Suprapubic skin (tissue), 4 donors: ENCODE measurements at places on chromosomes 2 and 18.

GRCh38 chr2:180004731-180005130 is 2.4 kb downstream of the CWC22 start:
- no peak for DNase-seq

DNA sequence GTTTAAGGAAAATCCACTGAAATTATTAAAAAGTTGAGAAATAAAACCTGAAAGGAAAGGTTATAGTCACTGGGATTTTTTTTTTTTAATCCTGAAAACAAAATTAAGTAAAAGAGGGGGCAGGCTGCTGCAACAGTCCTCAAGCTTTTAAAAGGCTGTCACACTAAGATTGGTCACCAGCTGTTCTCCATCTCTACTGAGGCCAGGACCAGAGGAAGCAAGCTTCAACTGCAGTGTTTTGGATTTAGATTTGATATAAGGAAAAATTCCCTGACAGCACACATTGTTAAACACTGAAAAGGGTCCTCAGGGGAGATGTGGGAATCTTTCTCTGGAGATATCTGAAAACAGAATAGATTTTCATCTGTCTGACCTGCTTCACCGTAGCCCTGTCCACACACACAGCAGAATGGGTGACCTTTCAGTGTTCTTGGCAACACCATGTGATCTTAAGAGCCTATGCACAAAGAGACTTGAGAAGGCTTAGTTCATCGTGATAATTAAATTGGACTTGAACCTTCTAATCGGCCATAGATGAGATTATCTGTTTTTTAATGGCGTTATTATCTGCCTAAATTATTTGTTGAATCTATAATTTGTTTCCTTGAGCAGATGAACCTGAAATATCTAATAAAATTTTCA is 132.0 kb upstream of the BOD1L2 start:
- no peak for DNase-seq

DNA sequence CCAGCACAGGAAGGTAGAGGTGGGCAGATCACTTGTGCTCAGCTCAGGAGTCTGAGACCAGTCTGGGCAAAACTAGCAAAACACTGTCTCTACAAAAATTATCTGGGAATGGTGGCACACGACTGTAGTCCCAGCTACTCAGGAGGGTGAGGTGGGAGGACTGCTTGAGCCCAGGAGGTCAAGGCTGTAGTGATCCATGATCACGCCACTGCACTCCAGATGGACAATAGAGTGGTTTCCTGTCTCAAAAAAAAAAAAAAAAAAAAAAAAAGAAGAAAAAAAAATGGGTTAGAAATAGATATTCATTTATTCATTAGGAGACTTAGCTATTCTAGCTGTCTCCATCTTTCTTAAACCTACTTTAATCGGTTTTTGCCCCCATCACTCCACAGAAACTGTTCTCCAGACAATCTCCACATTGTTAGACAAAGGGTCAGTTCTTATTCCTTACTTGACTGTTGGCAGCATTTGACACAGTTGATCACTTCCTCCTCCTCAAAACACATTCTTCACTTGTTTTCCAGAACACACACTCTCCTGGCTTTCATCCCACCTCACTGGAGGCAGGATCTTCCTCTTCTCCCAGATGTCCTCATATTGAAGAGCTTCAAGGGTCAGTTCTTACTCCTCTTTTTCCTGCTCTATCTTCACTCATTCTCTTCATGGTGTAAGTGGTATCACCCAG is 103.1 kb downstream of the DTNB start:
- DNase-seq: no peak

DNA sequence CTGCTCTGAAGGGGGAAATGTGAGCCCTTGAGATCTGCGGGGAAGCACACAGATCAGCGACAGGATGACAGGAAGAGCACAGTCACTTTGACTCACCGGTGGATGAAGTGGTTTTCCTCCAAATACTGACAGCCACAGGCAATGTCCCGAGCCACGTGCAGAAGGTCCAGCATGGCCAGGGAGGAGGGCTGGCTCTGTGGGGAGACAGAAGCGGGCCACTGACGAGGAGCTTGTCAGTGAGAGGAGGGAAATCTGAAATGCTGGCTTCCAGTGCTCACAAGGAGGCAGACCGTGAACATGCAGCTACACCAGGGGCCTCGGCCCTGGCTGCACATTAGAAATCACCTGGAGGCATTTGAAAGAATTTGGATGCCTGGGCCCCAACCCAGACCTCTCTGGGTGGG is 98.7 kb downstream of the CLIP4 start:
- DNase-seq: no peak

DNA sequence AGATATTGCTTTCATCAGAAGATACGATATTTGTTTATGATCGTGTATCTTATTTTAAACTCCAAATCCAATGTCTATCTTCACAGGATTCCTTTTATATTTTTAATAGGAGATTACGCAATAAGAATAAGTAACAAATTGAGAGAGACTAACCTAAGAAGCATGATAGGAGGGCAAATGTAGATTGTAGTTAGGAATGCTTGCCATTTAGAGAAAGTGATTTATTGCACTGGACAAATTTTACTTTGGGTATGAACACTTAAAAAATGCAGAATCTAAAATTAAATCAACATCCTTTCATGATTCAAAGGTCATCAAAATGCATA is 563.4 kb upstream of the POU3F3 start:
- no peak for DNase-seq

DNA sequence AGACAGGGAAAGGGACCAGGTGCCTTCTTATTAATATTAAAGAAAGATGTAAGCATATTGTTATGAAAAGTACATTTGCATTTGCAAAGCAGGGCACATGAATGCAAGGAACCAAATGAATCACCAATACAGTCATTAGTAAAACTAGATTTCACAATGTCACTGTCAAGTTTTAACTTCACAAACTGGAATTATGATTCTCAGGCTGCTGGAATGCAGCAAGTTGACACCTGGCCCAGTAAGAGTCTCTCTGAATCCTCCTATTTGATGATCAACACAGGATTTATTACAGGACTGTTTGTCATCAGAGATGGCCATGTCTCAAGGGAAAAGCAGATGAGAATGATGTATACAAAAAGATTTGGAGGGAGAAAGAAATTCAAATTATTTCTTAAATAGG is 72.9 kb upstream of the STK39 start:
- no peak for DNase-seq

- DNase-seq: no peak
These were observed 76.4 kb upstream of the BCL11A start for GRCh38 chr2:60629801-60630385.

DNA sequence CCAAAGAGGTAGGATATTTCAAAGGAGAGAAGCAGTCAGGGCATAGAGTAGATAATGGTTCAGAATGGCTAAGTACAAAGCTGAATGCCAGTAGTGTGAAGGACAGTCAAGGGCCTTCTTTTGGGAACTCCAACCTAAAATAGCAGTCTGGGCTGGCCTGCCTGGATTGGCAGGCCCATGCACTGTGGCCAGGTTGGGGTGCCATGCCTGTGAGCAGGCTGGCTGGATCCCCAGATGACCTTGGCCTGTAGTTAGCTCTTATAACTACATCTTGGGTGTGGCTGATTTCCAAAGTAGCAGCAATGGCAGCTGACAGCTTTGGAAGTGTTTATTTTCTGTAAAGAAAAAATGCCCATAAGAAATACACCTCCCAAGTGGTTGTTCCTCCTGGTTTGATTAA is 51.5 kb upstream of the ITGB6 start:
- no peak for DNase-seq

GRCh38 chr2:209501579-209501978 is 77.7 kb downstream of the MAP2 start:
- no peak for DNase-seq

DNA sequence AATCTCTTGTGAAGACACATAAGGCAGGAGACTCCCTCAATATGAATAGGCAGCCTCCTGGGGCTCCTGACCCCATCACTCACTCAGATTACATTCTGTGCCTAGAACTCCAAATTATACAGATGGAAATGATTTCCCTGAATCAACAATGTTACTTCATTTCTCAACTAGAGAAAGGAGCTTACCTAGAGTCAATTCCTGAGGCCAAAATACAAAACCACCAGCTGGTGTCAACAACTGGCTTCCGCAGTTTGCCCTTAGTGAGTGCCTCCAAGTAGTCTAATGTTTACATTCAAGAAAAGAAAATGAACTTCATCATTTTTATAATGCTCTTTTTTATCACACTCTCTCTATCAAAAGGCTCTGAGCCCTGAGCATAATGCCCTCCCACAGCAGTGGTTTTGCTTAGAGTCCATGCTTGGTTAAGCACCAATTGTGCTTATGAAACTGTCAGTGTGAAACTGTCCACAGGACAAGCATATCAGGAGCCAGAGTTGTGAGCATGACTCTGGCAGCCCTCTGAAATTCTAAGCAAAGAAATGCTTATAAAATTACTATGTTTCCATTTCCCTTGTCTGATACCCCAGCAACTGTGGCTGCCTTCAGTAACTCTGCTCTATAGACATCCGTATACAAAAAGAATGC is 305.7 kb upstream of the PKDCC start:
- no peak for DNase-seq

GRCh38 chr2:1973636-1974035 is 229.3 kb upstream of the PXDN start:
- DNase-seq: no peak

- DNase-seq: no peak
These were observed 705 bp downstream of the YES1 start for GRCh38 chr18:811182-811891.

GRCh38 chr2:223959688-223960087 is 2.4 kb downstream of the MRPL44 start:
- DNase-seq: no peak

GRCh38 chr2:196959734-196960338 is 33.3 kb upstream of the PGAP1 start:
- no peak for DNase-seq

DNA sequence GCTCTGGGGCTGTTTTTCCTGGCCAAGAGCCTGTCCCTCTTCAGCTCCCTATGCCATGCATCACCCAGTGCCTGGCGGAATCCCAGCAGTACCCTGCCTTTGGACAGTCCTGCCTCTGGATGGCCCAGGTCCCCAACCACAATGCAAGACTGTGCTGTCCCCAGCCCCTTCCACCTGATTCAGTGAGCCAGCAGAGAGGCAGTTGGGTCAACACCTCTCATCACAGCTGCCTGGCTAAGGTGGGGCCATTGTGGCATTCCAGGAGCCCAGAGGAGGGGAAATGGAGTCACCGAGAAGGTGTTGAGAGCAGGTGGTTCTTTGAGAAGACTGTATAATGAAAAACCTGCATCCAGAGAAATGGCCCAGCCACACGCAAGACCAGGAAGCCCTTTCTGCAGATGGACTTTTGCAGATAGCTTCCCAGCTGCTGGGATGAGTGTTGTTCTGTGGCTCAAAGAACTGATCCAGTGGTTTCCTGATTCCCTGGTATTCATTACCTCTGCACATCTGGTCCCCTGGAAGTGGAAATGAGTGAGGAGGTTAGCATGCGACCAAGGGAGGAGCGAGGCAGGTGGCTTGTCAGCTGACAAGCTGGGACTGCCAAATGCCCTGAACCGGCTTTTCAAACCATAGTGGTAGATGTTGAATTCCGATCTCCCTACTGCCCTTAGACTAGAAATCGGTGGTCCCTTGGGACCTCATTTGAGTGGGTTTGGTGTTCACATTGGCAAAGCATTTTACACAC is 1.7 kb upstream of the ASPRV1 start:
- DNase-seq: no peak

DNA sequence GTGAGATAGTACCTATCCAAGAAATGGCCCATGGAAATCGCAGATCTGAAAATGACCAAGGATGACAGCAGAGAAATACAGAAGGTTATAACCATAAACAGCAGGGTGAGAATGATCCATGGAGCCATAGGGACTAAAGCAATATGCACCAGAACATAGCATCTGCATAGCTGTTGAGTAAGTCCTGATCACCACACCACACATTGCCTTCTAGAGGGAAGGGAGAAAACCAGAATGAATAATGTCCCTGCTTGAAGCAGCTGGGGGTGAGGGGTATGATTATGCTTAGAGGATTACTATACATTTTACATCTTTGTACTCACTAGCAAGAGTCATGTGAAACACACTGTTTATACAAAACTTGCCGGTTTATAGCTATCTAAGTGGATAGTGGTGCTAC is 350.4 kb downstream of the MBD2 start:
- no peak for DNase-seq

GRCh38 chr2:231795525-231796327 is 9.5 kb downstream of the COPS7B start:
- DNase-seq: no peak

DNA sequence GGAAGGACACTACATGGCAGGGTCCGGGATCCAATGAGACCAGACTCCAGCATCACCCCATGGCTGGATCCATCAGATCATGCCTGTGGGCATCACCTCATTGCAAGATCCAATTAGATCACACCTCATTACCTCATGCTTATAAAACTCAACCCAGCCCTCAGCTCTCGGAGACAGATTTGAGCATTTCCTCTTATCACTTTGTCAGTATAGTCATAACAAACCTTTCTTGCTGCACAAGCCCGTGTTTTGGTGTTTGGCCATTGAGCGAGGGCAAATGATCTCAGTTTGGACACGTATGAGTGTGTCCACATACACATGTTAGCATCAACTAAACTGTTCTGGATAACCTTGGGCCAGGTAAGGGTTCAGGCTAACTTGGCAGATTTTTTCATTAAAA is 58.8 kb downstream of the CCDC195 start:
- no peak for DNase-seq

GRCh38 chr2:45018023-45018422 is 8.8 kb upstream of the SIX2 start:
- DNase-seq: no peak

DNA sequence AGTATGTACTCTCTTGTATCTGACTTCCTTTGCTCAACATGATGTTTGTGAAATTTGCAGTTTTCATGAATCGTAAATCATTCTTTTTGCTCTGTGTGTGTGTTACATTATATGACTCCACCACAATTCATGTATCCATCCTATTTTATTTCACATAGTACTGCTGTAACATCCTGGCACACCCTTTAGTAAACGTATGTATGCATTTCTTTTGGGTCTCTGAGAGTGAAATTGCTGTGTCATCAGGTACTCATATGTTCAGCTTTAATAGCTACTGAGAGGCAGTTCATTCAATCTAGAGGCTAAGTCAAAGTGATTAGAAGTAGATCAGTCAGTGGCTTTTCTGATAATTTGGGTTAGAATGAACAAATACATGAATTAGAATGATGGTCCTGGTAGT is 118.8 kb downstream of the ESCO1 start:
- DNase-seq: no peak

GRCh38 chr2:118103951-118104940 is 16.0 kb downstream of the INSIG2 start:
- DNase-seq: no peak

DNA sequence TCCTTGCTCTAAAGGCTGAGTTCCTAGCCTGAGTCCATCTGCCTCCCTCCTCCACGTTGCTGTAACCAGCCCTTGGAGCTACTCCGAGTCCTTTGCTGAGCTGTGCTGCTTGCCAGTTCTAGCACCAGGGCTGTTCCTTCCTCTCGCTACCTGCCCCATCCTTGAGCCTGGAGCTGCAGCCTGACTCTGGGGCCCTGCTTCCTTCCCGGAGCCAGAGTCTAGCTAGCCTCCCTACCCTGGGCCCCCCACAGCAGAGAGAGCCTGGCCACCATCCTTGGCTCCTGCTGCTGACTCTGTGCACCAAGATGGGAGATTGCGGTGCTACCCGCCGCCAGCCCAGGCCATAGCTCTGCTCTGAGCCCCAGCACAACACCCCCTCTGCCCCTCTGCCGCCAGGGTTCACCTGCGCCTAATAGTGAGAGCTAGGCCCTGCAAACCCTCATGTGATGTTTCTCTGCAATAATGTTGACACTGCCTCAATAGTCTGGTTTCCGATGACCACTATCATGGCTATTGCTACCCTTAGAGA is 135.9 kb upstream of the ASB18 start:
- no peak for DNase-seq

- DNase-seq: no peak
These were observed 98.5 kb upstream of the CD226 start for GRCh38 chr18:70046207-70046606.

- no peak for DNase-seq
These were observed 68.8 kb downstream of the CLHC1 start for GRCh38 chr2:55163274-55163721.
